ENCODE measurements at places on chromosomes 1 and 21.

DNA sequence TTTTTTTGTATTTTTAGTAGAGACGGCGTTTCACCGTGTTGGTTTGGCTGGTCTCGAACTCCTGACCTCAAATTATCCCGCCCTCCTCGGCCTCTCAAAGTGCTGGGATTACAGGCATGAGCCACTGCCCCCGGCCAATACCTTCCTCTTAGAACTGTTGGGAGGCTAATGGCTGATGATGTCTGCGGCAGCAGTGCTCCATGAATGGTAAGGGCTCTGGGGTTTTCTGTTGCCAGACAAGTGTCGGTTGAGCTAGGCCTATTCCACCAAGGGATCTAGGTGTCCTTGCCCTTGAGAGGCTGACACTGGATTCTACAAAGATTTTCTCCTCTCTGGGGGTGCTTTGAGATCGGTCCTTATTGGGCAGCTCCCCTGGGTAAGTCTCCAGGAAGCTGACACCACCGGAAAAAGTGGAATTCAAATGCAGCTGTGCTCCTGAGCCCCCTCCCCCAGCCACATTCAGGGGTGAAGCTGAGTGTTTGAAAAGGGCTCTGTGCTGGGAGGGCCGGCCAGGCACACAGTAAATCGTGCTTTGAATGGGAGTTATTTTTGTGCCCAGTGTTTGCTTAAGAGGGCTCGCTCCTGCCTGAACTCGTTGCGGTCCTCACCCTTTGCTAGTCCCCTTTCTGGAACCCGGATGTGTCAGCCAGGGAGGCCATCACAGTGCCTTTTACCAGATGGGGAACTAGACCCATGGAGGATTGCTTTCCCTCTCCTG lies 5.2 kb downstream of the SOX13 start:
- DNase-seq, result no peak

GRCh38 chr1:150235294-150235851 lies 539 bp downstream of the ANP32E start:
- DNase-seq, result no peak

DNA sequence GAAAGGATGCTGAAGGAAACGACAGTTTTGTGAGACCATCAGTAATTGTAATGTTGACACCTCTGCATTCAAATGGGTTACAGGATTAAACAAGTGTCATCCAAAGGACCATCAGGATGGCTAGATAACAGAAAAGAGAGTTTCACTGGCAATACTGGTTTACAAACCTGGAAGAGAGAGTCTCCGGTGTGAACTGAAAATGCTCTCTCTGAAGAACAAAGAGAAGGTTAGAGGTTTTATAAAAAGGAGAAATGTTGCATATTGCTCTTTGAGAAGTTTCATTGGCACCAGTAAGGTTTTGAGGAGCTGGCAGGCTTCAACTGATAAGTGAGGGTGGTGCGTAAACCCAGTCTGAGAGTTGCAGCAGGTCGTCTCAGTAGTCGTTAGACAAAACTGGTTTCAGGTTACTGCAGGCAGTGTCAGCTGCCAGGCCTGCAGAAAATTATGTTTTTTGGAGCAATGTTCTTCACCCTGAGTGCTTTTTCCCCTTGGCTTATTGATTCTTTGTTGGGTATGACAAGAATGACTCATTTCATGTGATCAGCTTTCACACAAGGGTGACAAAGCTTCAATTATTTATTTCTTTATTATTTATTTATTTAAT lies 42.2 kb downstream of the KCNK1 start:
- no peak for DNase-seq

DNA sequence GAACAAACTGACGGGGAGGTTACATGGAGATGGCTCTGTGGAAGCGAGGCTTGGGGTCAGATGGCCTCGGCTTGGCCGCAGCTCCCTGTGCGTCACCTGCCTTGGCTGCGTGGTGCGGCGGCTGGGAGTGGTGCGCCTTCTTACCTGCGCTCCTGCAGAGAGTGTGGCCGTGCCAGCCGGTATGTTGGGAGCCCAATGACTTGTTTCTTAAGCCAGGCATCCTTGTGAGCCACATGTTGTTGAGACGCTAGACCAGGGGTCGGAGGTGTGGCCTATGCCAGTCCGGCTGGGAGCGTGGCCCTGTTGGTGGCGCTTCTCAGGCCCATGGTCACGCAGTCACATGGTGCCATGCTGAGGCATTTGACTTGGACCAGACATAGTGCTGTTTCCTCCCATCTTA lies 10.5 kb downstream of the SLX9 start:
- DNase-seq, result no peak

DNA sequence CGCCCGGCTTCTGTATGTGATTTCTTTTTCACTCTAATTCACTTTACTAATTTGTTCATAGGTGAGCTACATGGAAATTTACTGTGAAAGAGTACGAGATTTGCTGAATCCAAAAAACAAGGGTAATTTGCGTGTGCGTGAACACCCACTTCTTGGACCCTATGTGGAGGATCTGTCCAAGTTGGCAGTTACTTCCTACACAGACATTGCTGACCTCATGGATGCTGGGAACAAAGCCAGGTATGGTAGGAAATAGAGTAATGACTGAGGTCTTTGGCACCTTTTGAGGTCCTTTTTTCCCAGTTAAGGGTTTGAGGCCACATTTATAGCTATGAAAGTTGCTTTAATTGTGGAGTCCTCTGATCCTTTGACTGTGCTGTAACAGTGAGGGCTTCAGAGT lies 56.9 kb downstream of the KIF1B start:
- DNase-seq, result no peak

- no peak for DNase-seq
These were observed 401.2 kb upstream of the VAMP3 start for GRCh38 chr1:7369866-7370265.

- no peak for DNase-seq
These were observed 212.0 kb upstream of the FAM78B start for GRCh38 chr1:166378805-166379204.

GRCh38 chr1:98030976-98031375 lies 110.1 kb upstream of the DPYD start:
- no peak for DNase-seq

DNA sequence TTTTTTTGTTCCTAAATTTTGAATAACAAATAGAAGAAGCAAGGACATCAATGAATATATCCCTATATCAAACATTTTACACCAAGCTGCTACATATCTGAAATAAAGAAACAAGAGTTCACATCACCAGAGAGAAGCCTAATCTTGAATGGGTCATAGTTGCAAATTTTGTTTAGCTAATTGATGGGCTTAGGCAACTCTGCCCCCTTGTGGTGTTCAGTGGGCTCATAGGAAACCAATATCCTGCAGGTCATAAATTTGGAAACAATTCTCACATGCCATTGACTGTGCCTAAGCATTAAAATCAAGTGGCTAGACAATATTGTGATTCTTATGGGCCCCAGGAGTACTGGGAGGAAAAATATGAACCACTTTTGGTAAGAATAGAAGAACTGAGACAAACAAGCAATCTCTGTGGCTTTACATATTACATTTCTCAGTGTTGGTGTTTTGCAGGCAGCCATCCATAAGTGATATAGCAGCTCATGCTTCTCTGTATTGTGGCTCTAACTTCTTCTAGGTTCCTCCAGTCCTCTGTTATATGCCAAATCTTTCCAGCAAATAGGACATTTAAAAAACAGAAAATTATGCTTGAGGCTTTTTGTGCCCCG lies 1262.8 kb upstream of the PRMT6 start:
- DNase-seq, result no peak

GRCh38 chr1:41574842-41575241 lies 90.4 kb upstream of the EDN2 start:
- no peak for DNase-seq

DNA sequence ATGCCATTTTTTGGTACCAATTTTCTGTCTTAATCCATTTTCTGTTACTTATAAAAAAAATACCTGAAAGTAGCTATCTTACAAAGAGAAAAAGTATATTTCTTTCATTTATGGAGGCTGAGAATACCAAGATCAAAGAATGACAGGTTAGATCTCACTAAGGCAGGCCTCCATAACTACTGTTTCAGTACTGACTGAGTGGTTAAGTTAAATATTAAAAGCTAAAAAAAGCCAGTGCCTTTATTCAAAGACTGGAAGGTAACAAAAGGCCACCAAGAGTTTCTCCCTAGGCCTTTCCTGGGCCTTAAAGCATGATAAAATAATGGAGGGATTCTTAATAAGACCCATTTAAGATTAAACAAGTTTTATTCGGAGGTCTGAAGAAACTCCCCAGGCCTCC lies 687.7 kb upstream of the ADGRL4 start:
- DNase-seq, result no peak
